ENCODE measurements at places on chromosomes 2 and 18.
A peak's percentile ranks its signal among the peaks of the same experiment; 100 is the strongest.

- DNase-seq: no peak
These were observed 7.8 kb downstream of the PECR start for GRCh38 chr2:216073773-216074172.

- DNase-seq: no peak
These were observed 110.0 kb downstream of the HDAC4 start for GRCh38 chr2:239290618-239291474.

GRCh38 chr2:240567137-240567871, 980 bp upstream of the RNPEPL1 start:
- DNase-seq: peak; percentile 20

DNA sequence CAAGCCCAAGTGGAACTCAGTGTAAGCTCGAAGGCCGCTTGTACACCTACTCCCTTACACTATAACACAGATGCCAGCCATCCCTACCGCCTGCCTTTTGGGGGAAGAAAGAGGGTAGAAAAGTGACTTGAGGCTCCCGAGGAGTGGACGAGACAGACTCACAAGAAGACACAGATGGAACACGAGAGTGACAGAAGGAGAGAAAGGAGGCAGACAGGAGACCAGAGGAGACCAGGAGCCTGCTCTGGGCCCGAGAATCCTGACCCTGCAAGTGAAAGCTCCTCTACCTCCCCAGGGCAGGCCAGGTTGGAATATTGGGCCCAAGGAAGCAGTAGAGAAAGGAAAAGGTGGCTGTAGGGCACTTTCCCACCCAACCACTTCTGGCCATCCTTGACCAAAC, 23.4 kb upstream of the TNS1 start:
- no peak for DNase-seq

DNA sequence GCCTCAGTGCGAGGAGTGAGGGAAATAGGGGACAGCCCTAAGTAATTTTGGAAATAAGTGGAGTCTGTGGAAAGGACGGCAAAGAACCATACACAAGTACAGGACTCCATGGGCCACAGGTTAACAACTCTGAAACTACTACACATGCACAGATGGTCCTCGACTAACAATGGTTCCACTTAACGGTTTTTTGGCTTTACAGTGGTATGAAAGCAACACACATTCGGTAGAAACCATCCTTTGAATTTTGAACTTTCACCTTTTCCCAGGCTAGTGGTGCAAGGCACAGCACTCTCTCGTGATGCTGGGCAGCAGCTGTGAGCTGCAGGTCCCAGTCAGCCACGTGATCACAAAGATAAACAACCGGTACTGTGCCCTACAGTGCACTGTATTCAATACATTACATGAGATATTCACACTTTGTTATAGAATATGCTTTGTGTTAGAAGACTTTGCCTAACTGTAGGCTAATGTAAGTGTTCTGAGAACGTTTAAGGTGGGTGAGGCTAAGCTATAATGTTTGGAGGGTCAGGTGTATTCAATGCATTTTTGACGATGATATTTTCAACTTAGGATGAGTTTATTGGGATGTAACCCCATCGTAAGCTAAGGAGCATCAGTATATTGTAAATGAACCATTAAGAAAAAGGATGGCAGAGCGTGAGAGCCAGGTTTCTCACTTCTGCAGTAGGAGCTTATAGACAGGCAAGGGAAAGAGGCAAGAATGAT, 44.6 kb downstream of the TBC1D8 start:
- DNase-seq: no peak

DNA sequence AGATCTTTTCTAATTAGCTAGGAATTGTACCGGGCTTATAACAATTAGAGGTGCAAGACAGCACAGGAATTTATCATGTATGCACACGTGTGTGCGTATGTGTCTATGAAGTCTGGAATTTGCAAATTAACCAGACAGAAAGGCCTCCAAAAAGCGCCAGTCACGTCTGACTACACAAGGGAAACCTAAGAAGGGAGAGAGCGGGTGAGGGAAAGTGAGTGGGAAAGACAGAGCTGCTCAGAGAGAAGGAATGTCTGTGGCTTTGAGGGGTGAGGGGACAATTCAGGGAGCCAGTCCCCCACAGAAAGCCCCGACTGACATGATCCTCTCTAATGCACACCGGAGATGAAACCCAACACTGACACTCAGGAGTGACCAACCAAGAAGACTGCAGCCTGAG, 197.7 kb upstream of the SH3BP4 start:
- DNase-seq: no peak

DNA sequence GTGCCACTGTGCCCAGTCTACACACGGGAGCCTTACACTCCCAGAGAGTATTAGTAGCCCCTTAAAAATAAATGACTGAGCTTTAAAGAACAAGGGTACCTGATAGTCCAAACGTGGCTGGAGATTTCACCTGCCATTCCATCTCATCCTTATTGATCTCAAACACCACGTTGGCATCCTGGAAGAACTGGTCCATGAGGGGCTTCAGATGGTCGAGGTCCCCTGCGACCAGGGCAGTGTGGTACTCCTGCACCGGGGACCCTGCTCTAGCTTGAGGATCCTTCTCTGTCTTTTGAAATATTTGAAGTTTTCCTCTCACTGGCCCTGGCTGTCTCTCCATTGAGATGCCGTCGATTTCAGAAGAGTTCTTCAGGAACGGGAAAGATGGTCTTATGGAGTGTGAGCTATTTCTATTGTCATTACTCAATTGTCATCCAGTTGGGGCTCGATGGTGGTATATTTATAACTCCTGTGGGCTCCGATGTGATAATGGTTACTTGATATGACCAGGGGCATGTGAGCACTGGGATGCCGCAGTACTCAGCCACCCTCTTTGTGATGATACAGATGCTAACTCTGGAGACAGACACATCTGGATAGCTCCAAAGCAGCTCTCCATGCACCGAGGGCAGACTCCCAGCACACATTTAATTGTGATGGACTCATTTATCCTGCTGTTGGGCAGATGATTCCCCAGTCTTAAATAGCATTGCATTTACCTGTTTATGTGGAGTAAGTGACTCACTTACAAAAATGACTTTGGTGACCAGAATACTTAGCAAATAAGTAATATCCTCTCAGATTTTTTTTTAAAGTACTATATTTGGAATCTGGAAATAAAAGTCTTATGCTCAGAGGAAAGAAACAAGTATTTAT, 22.8 kb downstream of the ASB18 start:
- no peak for DNase-seq

DNA sequence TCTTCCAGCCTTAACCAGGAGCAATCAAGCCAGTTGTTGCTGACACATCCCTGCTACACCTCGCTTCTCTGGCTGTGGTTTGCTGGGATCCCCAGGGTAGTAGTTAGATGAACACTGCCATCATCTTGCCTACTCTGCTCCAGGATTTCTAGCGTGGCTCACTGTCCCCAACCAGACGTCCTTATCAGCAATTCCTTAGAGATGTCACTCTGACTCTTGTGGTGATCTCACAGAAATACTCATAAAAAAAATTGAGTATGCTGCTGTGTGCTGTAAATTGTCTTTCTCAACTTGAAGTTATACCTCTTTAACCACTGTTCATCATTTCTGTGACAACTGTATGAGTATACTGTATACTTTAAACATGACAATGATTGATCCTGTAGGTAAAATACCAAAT, 63.2 kb downstream of the PLCL1 start:
- DNase-seq: no peak

DNA sequence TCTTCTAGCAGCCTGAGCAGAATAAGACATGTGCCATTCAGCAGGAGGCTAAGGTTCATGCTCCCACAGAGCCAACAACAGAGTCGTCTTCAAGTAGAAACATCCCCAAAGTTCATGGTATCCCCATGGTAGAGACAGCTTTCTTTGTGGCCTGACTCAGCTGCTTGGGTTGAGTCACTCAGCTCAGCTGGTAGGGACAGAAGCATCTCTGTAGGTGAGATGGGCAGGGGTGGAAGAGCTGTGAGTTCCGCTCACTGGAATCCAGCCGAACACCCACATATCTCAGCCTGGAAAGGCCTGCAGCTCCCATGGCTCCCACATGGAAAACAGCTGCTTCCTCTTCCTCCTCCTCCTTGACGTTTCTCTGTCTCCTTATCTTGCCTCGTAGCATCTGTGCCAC, 792.7 kb downstream of the RNF144A start:
- DNase-seq: no peak

GRCh38 chr2:118078734-118079133, 9.5 kb upstream of the INSIG2 start:
- no peak for DNase-seq

- no peak for DNase-seq
These were observed 239.8 kb upstream of the CNTNAP5 start for GRCh38 chr2:123785332-123785731.

GRCh38 chr2:233430081-233430480, 75.8 kb downstream of the DGKD start:
- no peak for DNase-seq

- peak; percentile 54 for DNase-seq
These were observed 1.2 kb downstream of the CABLES1 start for GRCh38 chr18:23136326-23137096.

- DNase-seq: no peak
These were observed 150.0 kb downstream of the STK39 start for GRCh38 chr2:168097431-168097830.

DNA sequence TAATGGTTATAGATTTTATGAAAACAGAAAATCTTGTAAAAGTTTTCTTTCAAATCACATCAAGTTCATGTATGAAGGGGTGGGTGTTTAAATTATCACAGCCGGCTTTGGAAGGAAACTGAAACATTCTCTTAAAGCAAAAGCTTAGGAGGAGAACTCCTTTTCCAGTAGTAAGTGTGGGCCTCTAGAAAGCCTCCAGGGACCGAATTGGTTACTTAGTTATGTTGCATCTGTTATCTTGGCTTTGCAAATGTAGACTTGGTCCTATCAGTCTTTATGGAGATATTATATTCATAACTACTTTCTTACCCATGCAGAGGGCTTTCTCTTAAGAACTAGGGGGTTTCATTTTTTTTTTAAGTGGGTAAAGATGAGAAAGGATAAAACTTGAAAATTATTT, 7.4 kb downstream of the NAB1 start:
- no peak for DNase-seq

GRCh38 chr18:3444954-3445353, 5.0 kb upstream of the TGIF1 start:
- no peak for DNase-seq

- peak; percentile 23 for DNase-seq
These were observed 12.5 kb downstream of the SDC1 start for GRCh38 chr2:20212459-20212870.

DNA sequence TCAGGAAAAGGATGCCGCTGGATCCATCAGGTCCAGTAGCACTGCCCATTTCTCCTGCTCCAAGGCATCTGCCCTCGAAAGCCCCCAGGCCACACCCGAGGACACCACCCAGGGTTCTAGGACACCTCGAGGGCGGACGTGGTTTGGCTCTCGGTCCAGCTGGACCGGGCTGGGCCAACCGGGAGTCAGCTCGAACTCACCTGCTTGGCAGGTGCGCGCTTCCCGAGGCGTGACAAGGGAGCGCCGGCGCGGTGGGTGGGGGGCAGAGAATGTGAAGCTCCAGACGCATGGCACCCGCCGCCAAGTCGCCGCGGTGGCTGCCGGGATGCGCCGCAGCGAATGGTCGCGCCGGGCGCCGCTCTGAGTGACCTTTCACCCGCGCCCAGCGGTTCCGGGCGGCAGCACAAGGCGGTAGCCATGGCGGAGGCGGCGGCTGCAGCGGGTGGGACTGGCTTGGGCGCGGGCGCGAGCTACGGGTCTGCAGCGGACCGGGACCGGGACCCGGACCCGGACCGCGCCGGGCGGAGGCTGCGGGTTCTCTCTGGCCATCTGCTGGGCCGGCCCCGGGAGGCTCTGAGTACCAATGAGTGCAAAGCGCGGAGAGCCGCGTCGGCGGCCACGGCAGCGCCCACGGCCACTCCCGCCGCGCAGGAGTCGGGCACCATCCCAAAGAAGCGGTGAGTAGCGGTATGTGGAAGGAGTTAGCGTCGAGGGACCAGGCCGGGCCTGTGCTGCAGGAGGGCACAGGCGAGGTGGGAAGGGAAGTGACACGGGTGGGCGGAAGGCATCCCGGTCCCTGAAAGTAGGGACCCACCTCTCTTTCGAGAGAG, at the start of gene AGPS:
TSS of gene AGPS (plus strand) at position 401 of the 830 bp plus-strand sequence. CDS start at position 418, 17 bp downstream.
- DNase-seq: peak; percentile 93

DNA sequence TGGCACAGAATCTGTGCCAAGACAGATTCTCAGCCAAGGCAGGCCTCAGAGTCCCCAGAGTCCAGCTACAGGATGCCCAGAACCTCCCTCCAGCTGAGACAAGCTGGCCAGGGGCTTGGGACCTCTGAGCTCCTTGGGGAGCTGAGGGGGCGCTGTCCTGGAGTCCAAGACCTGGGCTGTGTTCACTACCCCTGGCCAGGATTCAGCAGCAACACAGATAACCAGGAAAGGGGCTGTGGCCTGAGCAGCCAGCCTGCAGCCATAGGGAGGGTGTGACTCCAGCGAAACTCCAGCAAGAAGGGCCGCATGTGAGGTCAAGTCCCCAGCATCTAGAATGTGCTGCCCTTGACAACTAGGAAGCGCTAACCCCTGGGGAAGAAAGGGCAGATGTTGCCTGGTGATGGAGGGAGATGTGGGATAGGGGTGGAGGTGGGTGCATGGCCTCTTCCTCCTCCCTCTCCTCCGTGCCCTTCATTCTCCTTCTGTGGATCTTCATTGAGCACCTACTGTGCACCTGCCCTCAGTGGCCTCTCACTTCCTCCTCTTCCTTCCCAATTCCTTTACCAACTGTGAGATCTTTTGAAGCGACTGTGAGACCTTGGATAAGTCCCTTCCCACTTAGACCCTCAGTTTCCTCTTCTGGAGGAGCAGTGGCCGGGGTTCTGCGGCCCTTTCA, 7.7 kb upstream of the ARID5A start:
- DNase-seq: peak; percentile 39

DNA sequence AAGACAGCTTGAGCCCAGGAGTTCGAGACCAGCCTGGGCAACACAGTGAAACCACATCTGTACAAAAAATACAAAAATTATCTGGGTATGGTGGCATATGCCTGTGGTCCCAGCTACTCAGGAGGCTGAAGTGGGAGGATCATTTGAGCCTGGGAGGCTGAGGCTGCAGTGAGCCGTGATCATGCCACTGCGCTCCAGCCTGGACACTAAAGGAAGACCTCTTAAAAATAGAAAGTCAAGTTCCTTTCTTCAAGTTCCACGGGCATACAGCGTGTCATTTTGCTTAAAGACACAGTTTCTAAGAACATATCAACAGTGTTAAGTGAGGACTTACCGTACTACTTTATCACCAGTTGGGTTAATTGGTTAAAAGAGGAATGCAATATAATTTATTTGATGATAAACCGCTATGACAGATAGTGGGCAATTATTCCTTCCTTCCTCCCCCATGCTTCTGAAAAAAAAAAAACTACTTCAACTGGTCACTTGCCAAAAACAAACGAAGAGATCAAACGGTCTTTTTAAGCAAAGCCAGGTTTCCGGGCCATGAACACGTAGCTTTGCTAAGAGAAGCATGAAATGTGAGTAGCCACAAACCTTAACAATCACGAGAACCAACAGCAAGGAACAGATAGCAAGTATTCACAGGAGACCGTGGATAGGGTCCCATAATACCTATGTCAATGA, 21.4 kb downstream of the AP1S3 start:
- DNase-seq: no peak

All from hematopoietic multipotent progenitor cell treated with erythropoietin and hydrocortisone succinate and interleukin-3 and kit ligand, for 4 days (in vitro differentiated cells).